Stimulated activated CD8-positive, alpha-beta memory T cell treated with anti-CD3 and anti-CD28 coated beads, Interleukin-15, amount 100 ng/mL, for 24 hours (primary cell): ENCODE measurements at places on chromosomes 5 and 9.

DNA sequence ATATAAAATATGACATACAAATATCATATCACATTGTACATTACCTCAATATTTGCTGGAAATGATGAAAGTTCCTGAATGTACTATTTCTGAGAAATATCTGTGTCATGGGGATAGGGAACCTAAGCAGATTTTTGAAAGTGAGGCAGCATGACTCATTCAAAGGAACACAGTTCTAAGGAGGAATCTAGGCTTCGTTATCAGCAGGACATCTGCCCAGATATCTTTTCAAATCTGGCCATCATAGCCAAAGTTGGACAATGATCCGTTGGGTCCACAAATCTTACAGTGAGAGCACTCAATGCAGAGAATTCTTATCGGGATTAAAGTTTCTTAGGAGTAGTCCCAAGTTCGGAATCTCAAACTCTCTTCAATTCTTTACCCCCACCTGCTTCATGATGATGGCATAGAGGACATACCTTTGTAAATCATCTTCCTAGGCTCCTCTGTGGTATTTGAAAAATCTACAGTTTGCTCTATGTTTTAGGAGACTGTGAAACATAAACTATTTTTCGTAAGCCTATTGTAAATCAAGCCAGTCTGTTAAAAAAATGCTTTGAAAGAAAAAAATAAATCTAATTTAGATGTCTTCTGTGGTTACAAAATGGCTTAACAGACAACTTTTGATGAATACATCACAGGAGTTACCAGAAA, 29.4 kb upstream of the ALDH1A1 start:
- DNase-seq, result no peak

- DNase-seq, result no peak
These were observed 407.1 kb downstream of the LRRC70 start for GRCh38 chr5:62985749-62986148.

DNA sequence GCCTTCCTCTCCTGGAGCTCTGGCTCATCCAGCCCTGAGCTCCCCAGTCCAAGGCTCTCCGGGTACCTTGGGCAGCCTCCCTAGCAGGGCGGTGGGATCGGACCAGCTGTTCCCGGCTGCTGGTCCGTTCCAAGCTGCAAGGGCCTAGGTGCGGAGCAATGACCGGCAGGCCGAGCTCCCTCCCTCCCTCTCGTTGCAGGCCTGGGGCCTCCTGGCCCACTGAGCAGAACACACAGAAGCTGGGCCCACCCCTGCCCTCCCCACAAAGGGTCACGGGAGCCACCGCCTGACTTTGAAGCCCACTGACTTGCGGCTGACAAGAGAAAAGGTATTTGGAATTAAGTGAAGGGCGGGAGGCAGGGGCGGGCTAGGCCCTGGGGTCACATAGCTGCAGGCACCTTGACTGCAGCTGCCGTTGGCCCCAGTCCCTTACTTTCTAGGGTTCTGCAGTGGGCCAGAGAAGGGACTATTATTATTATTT, 104.7 kb upstream of the IER5L start:
- DNase-seq, result no peak

- DNase-seq, result no peak
These were observed 24.0 kb upstream of the GNE start for GRCh38 chr9:36282275-36282674.

- DNase-seq, result no peak
These were observed 59.8 kb downstream of the ARHGEF37 start for GRCh38 chr5:149641000-149641576.

- DNase-seq, result no peak
These were observed 55.3 kb upstream of the ALDH1B1 start for GRCh38 chr9:38337181-38337580.

DNA sequence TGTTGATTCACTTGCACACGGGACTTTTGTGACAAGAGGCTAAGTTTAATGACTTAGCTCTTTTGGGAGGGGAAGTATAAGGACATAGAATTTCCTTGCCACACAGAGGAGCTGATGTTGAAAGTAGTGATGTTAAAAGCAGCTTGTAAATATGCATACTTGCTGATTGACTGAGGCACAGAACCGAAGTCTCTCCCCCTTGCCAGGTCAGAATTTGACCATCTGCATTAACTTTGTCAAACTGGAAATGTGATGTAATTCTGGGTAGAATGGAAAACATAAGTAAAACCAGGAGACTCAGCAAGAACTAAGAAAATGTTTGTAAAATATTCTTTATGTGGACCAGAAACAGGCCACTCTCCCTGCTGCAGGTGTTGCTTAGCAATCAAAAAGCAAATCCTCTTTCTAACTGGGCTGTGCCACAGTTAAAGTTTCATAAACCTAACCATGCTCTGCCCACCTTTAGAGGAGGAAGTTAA, 284.2 kb downstream of the NR3C1 start:
- no peak for DNase-seq

DNA sequence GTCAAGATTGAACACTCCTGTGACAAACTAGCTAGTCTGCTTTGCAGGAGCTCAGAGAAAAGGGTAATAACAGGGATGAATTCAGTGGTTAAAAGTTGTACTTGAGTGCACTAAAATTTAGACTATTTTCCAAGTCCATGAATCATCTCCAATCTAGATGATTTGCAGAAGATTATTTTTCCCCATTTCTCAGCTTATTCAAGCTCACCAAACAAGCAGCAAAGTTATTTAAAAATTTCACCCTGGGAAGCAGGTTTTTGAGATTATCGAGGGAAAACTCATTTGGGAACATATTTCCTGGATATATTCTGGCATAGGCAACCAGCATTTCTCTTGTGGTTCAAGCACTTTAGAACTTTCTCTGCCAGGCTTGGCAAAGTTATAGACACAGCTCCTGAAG, 311.4 kb downstream of the TLE1 start:
- no peak for DNase-seq

GRCh38 chr9:38683336-38683735, 36.6 kb downstream of the FAM240B start:
- no peak for DNase-seq

DNA sequence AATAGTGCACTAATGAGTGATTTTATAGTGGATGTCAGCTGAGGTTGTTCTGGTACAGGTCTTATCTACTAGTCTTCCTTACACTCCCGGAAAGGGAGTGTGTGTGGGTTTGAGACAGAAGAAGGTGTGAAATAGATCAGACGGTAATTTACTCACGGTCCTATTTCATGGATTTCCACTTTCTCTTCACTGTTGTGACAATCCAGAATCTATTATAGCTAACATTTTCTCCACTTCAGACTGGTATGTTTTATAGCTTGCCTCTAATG, 7.0 kb upstream of the C9 start:
- no peak for DNase-seq

- no peak for DNase-seq
These were observed 368.2 kb downstream of the TMEM161B start for GRCh38 chr5:87900419-87900818.

DNA sequence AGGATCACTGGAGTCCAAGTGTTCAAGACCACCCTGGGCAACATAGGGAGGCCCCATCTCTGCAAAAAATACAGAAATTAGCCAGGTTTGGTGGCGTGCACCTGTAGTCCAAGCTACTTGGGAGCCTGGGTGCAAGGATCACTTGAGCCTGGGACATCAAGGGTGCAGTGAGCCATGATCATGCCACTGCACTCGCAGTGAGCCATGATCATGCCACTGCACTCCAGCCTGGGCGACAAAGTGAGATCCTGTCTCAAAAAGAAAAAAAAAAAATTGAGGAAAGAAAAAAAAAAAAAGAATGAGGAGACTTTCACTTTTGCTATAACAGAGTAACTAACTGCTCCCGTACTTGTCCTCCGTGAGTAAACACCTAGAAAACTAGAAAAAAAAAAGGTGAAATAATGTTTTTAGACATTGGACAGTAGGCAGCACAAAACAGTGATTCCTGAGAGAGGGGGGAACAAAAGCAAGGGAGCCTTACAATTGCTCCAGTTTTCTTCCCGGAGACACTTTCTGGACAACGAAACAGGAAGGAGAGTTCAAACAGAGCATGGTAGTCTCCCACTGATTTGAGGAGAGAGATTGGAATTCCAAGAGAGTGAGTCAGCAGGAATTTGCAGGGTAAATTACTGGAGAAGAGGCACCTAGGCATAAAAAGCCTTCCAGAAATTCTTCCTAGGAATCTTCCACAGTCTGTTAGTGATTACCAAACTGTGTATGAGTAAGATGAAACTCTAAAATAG, 6.9 kb upstream of the ZBTB5 start:
- no peak for DNase-seq

- no peak for DNase-seq
These were observed 335.1 kb downstream of the IZUMO3 start for GRCh38 chr9:24210641-24211040.

DNA sequence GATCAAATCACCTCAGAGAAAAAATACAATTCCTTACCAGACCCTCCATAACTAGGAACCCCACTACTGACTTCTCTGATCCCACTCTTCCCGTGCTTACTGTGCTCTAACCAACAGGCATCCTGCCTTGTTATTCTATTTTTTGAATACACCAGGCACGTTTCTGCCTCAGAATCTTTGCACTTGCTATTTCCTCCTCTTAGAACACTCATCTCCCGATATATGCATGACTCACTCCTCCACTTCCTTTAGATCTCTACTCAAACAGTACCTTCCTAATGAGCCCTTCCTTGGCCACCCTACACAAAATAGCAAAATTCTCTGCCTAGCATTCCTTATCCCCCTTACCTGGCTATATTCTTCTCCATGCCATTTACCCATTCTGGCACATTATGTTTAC, 43.9 kb downstream of the MAPKAP1 start:
- no peak for DNase-seq
